ENCODE measurements at places on chromosomes 7 and 10.

DNA sequence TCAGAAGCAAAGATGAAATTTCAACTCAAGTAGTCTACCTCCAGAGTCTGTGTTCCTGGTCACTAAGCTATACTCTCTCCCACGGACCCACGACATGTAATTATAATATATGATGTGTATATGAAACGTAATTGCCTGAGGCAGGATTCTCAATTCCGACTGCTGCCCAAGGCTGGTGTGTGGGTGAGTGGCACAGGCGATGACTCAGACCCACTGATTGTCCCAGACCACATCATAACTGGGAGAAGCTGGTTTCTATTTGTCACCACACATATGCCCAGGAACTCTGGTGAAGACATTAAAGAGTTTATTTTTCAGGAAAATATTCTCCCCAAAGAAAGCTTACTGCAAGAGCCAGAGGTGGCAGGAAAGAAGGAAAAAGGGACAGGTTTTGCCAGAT lies 219.3 kb downstream of the JAZF1 start:
- no peak for DNase-seq

DNA sequence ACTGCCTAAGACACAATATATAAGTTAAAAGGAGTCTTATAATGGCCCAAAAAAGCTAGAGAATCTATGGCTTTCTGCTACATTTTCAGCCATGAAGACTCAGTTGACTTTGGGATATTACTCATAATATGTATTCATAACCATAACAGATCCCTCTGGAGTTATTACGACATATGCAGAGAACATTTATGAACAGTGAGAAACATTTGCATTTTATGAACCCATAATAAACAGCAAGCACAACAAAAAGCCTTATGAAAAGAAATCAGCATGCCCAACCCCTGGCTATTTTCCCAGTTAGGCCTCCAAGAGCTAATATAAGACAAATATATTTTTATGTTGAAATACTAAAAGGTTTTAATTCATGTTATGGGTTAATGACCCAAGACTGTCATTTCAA lies 52.4 kb downstream of the ARMH3 start:
- no peak for DNase-seq

DNA sequence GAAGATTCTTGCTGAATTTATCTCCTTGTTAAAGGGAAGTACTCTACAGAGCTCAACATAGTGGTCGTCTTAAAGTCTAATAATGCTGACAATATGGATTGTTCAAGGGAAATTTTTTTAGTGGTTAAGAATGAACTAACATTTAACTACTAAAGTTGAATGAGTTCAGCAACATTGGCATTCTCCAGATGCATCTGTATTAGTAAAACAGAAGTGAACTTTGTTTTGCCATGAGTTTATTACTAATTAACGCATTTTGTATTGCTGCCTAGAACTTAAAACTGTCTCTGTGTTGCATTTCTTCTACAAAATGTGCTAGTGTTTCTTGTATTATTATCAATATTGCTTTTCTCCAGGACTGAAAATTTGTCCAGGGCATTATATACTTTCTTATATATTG lies 67.5 kb downstream of the C1GALT1 start:
- DNase-seq: no peak

GRCh38 chr10:3762309-3762708 lies 22.7 kb downstream of the KLF6 start:
- no peak for DNase-seq

DNA sequence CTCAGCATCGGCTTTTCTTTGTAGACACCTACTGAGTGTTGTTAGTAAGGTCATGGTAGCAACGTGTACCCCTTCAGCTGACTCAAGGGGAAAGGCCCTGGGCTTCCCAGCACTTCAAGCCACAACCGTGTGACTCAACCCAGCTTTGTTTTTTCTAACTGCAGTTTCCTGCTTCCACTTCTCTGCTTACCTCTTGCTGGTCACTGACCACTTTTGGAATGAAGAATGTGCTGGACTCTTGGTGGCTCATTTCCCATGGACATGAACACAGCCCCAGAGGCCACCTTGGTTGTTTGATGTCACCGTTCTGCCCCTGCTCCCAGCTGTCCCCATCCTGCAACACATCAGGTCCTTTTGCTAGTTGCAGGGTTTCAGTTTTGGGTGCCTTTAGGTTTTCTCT lies 69.5 kb upstream of the ZNF438 start:
- DNase-seq: no peak

GRCh38 chr10:33237736-33238624 lies 96.5 kb downstream of the NRP1 start:
- no peak for DNase-seq

GRCh38 chr7:71266912-71267311 lies 135.0 kb downstream of the GALNT17 start:
- no peak for DNase-seq

DNA sequence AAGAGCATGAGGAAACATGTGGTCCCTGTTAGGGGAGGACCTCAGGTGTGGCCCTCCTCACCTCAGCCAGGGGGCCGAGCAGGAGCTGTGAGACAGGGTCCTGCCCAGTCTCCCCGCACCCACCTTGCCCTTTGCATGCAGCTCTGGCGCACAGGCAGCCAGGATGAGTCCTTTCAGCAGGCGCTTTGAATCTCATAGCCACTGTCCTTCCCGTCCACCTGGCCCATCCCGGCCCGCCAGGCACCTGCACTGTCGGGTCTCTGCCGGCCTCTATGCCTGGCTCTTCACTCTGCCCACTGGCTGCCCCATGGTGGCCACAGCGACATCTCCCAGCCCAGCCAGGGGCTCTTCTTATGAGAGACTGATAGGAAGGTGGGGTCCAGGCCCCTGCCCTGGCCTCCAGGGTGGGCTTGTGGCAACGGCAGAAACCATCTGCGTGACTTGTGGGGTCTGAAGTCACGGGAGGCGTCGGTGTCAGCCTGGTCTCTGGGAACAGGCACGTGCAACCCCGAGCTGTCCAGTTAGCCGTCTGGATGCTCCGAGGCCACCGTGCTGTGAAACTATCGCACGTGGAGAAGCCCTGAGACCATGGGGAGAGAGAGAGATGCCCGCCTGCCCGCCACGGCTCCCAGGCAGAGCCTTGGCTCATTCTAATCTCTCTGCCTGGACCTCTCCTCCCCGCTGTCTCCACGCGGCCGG lies 37.4 kb downstream of the FOXL3 start:
- no peak for DNase-seq

DNA sequence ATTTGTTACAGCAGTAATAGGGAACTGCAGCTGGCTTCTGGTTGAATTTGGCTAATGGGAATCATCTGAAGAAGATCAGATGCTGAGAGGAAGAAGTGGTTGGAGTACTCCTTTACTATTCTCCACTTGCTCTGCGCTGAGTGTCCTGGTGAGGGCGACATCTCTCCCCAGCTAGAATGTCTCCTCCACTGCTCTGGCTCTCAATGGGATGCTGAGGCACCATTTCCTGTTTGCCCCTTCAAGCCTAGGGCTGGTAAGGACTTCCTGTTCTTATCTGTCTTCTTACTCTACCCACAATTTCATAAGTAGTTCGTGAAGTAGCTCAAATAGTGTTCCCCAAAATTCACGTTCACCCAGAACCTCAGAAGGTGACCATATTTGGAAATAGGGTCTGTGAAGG lies 43.2 kb upstream of the TES start:
- DNase-seq: no peak

DNA sequence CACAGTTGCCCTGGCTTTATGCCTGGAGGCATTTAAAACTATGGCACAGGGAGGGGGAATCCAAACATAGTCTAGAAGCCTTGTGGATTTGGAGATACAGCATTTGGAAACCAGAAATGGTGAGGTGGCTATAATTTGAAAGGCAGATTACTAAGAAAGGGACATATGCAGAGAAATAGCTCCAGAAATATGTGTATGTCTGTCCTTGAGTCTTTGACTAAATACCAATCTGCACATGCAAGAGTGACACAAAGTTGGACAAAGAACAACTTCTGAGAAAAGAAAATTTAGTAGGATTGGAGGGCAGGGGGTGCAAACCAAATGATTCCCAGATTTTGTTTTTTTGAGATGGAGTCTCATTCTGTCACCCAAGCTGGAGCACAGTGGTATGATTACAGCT lies 229.6 kb downstream of the TMEM26 start:
- DNase-seq: no peak

DNA sequence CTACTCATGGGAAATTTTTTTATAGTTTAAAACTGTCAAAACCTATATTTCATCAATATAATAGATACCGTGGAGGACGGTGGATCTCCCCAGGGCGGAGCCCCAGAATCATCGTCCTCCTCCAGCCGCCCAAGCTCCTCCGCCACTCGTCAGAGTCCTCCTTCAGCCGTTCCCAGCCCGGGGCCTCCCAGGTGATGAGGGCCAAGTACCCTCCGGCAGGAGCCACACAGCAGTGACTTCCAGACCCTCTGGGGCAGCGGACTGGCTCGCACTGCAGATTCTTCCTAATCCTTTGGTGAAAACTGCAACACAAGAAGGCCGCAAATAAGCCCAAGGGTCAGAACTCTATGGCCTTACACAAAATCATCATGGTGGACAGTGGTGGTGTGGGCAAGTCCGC lies 26.8 kb upstream of the ABCB5 start:
- DNase-seq: no peak

- no peak for DNase-seq
Observed at GRCh38 chr10:127408733-127409132, 140.4 kb upstream of the NPS start.

DNA sequence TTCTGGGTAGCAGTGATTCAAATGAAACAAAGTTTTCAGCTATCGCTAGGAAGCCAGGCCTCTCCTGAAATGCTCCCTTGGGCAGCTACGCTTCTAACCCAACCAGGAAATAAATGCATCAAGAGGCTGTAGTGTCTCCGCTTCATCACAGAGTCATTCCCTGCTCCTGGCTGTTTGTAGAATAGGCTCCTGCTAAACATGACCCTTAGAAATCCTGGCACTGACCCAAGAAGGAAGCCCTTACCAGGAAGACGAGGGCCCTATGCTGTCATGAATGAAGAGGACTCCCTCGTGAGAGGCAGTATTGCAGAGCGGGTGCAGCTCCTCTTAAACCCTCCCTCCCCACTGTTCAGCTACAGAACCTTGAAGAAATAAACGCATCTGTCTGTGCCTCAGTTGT lies 48.3 kb downstream of the NOD1 start:
- no peak for DNase-seq

- DNase-seq: no peak
Observed at GRCh38 chr10:88069338-88069737, 205.9 kb downstream of the PTEN start.

- no peak for DNase-seq
Observed at GRCh38 chr7:12423997-12424745, 20.5 kb upstream of the VWDE start.

GRCh38 chr10:103493362-103493915 lies at the start of gene NEURL1:
Gene NEURL1, plus strand, starts transcription at chr10:103493705. Its CDS starts 683 bp downstream, at chr10:103494388.
- no peak for DNase-seq

- no peak for DNase-seq
Observed at GRCh38 chr7:109950256-109950655, 1140.7 kb upstream of the LRRN3 start.

GRCh38 chr7:27175626-27176523 lies 1.8 kb upstream of the HOXA10 start:
- DNase-seq: no peak

- DNase-seq: no peak
Observed at GRCh38 chr10:63522277-63522687, 1.1 kb downstream of the REEP3 start.

DNA sequence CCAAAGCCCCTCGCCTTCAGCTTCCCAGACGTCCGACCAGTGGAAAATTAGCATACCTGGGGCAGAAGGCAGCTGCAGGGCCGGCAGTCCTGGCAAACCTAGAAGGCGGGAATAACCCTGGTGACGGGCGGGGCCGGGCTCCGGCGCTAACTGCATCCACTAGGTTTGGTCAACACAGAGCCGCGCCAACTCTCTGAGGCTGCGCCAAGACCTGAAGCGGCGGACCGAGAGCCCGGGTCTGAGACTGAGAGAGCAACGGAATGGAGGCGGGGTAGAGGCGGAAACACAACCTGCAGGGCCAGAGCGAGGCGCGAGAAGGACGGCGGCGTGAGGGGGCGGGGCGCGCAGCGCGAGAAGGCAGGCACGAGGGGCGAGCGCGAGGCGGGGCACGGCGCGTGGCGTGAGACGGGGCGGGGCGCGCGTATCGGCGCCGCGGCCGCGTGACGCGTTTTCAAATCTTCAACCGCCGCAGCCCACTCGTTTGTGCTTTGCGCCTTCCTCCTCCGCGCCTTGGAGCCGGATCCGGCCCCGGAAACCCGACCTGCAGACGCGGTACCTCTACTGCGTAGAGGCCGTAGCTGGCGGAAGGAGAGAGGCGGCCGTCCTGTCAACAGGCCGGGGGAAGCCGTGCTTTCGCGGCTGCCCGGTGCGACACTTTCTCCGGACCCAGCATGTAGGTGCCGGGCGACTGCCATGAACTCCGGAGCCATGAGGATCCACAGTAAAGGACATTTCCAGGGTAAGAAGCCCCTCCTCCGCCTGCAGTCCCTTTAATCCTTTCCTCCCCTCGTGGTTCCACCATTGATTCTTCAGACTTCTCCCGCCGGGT lies at the start of the genes DBF4 and SLC25A40:
Gene DBF4 (plus strand): TSS at position 454 of the 829 bp plus-strand sequence. CDS start 240 bp downstream, at position 694.
Gene SLC25A40 (minus strand): TSS at position 321 of the 829 bp plus-strand sequence. CDS start 17,633 bp downstream, outside the sequence.
- peak; percentile 87 for DNase-seq

DNA sequence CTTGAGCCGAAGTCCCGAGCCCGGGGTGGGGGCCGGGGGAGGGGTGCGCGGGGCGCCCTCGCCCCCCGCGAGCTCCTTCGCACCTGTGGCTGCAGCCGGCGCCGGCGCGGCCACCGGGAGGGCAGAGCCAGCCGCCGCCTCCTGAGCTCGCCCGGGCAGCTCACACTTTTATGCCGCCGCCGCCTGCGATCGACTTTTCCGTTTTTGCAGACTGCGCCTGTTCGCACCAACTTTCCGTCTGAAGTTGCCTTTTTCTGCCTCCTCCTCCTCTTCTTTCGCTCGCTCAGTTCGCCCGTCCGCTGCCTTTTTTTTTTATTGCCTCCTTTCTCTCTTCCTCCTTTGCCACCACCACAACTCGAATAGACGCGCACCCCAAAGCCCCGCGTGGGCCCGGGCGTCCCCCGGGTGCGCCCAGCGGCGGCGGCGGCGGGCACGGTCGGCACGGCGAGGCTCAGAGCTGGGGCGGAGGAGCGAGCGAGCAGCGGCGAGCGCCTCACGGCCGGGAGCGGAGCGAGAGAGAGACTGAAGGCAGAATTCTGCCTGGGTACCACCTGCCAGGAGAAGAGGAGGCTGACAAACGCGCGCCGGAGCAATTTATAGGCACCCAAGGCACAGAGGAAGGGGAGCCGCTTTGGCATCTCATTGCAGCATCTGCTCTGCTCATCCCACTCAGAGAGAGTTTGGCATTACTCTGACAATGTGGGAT lies at the start of gene C1QL3:
Gene C1QL3 (minus strand): TSS at position 569 of the 706 bp plus-strand sequence. CDS start 814 bp downstream, outside the sequence.
- no peak for DNase-seq

DNA sequence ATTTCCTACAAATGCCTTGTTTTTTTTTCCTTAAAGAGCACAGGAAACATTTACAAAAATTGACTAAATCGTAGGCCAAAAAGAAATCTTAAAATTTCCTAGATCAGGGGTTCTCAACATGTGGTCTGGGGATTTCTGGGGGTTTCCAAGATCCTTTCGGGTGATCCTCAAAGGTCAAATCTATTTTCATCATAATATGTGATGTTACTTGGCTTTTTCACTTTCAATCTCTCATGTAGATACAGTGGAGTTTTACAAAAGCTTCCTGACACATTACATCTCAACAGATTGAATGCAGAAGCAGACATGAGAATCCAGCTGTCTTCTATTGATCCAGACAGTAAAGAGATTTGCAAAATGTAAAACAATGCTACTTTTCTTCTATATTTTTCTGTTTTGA lies 497.3 kb downstream of the INHBA start:
- no peak for DNase-seq

GRCh38 chr7:127644484-127644883 lies 7.5 kb upstream of the SND1 start:
- no peak for DNase-seq
